ENCODE measurements at places on chromosomes 1 and 21.

GRCh38 chr1:64312431-64312830, 109.0 kb downstream of the UBE2U start:
- no peak overlapping the region for H3K27ac ChIP-seq
- H3K4me3 ChIP-seq, result no peak overlapping the region
- H3K27me3 ChIP-seq, result no peaks in the 10 kb centered on the region
- H3K36me3 ChIP-seq, result no peaks in the 10 kb centered on the region
- DNase-seq, result no peak
- H3K4me1 ChIP-seq, result peaks cover 27% of the 10 kb centered on the region

- no peaks in the 10 kb centered on the region for H3K36me3 ChIP-seq
- H3K4me3 ChIP-seq, result no peak overlapping the region
- no peaks in the 10 kb centered on the region for H3K4me1 ChIP-seq
- no peak overlapping the region for H3K27ac ChIP-seq
- DNase-seq, result no peak
- peaks cover 16% of the 10 kb centered on the region for H3K27me3 ChIP-seq
Measured at GRCh38 chr1:30512914-30513265, 210.5 kb downstream of the MATN1 start.

- H3K36me3 ChIP-seq, result no peaks in the 10 kb centered on the region
- no peak for DNase-seq
- no peaks in the 10 kb centered on the region for H3K27me3 ChIP-seq
- H3K4me3 ChIP-seq, result no peak overlapping the region
Measured at GRCh38 chr1:169517558-169518186, 31.9 kb upstream of the SLC19A2 start.

DNA sequence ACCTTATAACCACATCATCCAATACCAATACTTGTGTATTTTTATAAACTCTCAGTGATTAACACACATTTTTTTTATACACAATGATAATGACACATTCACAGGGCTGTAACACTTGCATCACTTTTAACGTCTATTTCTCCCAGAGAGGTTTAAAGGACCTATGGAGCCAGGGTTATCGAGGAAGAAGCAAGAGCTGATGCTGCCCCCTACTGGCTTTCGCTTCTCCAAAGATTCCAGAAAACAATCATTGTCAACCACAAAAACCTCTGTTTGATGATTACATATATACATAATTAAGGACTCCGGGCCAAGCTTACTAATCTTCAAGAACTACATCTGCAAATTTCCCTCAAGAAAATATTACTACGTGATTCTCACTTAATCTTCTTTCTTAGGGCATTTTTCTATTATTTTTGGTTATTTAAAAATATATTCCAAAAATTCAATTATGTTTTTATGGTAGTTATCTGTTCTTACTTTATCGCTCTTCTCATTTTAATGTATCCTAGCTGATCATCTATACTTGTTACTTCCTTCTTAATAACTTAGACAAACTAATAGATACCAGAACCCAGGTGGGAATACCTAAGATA, 214.5 kb downstream of the VAV3 start:
- no peak for DNase-seq
- no peak overlapping the region for H3K4me3 ChIP-seq
- no peaks in the 10 kb centered on the region for H3K4me1 ChIP-seq

DNA sequence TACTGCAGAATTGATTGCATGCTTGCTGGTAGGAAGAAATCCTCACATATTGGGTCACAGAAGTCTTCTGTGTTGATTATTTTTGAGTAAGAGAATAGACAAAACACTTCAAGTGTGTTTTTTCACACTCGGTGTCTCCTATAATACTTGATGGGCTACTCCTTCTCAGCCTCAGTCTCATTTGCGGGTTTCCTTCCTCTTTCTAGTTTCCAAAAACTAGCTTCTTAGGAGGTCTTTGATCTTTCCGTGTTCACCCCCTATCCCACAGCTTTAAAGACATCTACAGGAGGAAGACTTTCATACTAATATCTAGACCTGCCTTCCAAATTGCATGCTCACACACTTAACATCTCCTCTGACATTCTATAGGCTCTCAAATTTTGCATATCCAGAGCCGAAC, 40.7 kb upstream of the NTPCR start:
- DNase-seq, result no peak
- H3K27ac ChIP-seq, result no peak overlapping the region
- H3K27me3 ChIP-seq, result no peaks in the 10 kb centered on the region
- H3K4me3 ChIP-seq, result no peak overlapping the region
- peaks cover 4% of the 10 kb centered on the region for H3K4me1 ChIP-seq

DNA sequence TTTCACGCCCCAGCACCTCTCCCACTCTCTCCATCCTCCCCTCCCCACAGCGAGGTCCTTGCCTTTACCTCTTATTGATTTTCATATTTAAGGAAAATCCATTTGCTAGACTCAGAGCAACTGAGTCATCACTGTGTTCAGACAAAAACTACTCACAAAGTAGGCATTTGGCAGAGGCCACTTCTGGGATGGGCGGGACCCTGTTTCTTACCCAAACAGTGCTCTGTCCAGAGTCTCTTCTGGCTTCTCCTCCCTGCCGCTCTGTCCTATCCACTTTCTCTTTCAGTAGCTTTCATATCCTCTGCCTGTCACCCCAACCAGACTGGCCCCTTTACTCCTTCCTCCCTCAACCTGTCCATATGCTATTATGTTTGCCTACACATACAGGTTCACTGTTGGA, 2.4 kb upstream of the NAV1 start:
- peak overlapping the region; percentile 58 for H3K27ac ChIP-seq
- no peak overlapping the region for H3K4me3 ChIP-seq
- no peak for DNase-seq
- H3K27me3 ChIP-seq, result no peaks in the 10 kb centered on the region
- no peaks in the 10 kb centered on the region for H3K36me3 ChIP-seq

GRCh38 chr1:69662321-69662720, 94.6 kb downstream of the LRRC7 start:
- no peaks in the 10 kb centered on the region for H3K27me3 ChIP-seq
- no peaks in the 10 kb centered on the region for H3K36me3 ChIP-seq
- no peak overlapping the region for H3K4me3 ChIP-seq

GRCh38 chr21:15797577-15798363, 68.0 kb downstream of the USP25 start:
- H3K27me3 ChIP-seq, result no peaks in the 10 kb centered on the region
- DNase-seq, result no peak
- H3K36me3 ChIP-seq, result no peaks in the 10 kb centered on the region
- no peak overlapping the region for H3K4me3 ChIP-seq
- H3K4me1 ChIP-seq, result no peaks in the 10 kb centered on the region

DNA sequence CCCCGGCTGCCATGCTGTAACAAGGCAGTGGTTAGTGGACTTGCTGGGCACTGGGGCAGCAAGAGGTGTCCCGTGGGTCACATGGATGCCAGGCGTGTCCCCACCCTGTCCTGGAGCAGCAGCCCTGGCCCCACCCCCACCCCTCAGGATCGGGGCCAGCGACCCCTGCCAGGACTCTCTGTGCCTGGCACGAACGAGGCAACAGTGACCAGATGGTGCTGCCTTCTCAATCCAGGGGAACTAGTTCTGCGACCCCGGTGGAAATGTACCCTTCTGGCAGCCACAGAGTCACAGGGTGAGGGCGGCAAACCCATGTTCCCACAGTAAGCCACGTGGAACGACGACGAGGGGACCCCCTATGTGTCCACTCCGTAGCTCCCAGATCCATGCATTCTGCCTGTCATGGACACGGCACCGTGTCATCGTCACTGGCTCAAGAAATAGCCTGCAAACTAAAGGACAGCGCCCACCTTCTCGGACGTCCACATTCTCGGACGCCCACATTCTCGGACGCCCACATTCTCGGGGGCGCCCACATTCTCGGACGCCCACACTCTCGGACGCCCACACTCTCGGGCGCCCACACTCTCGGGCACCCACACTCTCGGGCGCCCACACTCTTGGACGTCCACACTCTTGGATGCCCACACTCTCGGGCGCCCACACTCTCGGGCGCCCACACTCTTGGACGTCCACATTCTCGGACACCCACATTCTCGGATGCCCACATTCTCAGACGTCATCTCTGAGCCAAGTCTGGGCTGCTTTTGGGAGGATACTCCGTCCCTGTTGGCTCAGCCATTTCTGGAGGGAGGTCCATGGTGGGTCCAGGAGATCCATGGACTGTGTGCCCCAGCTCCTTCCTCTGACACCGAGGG, 19.6 kb upstream of the ACTRT2 start:
- no peaks in the 10 kb centered on the region for H3K4me1 ChIP-seq
- no peaks in the 10 kb centered on the region for H3K36me3 ChIP-seq
- H3K4me3 ChIP-seq, result no peak overlapping the region
- H3K27ac ChIP-seq, result no peak overlapping the region
- no peak for DNase-seq

- H3K27ac ChIP-seq, result no peak overlapping the region
- H3K4me3 ChIP-seq, result no peak overlapping the region
- no peak for DNase-seq
- no peaks in the 10 kb centered on the region for H3K4me1 ChIP-seq
- no peaks in the 10 kb centered on the region for H3K36me3 ChIP-seq
- H3K27me3 ChIP-seq, result no peaks in the 10 kb centered on the region
Measured at GRCh38 chr1:115275216-115275615, 62.8 kb downstream of the NGF start.

DNA sequence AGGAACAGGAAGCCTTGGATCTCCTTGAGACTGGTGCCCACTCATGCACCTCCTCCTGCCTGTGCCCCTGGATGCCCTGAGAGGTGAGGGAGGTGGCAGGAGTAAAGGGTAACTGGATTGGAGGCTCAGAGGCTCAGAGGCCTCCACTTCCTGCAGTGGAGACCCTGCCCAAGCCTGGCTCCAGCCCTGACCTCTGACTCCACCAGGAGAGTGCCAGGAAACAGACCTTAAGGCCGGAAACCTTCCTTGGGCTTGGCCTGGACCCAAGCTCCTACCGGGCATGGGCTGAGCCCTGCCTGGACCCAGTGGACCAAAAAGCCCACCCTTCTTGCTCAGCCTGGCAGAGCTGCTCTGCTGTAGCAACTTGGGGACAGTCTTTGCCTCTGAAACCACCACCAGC, 15.0 kb upstream of the CELA3B start:
- peaks cover 6% of the 10 kb centered on the region for H3K4me1 ChIP-seq
- H3K4me3 ChIP-seq, result no peak overlapping the region
- DNase-seq, result no peak
- H3K36me3 ChIP-seq, result no peaks in the 10 kb centered on the region

GRCh38 chr1:154446292-154446691, 41.1 kb downstream of the IL6R start:
- peaks cover 14% of the 10 kb centered on the region for H3K36me3 ChIP-seq
- no peak for DNase-seq
- no peak overlapping the region for H3K4me3 ChIP-seq
- H3K27ac ChIP-seq, result peak overlapping the region; percentile 75

DNA sequence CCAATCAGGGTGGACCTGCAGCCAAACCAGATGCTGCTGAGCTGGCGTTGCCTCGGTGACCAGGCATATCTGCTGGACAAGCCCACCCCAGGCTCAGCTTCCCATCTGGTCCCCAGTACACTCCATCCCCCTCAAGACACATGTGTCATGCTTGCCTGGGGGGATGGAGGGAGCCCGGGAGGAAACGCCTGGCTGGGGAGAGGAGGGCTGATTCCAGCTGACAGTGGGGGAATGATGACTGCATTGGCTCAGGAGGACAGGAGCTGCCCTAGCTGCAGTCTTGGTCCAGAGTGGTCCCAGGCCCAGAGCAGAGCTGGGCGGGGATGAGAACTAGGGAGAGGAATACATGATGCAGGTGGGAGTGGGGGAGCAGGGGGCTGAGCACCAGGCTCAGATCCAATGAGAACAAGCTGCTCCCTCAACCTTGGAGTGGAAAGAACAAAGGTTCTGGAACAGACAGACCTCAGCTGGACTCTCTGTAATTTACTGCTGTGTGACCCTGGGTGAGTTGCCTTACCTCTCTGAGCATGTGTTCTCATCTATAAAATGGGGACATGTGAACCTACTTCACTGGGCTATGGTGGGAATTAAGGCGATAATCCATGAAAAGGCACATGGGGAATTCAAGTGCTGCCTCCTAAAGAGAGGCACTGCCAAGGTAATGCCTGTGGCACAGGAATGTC, 23.1 kb upstream of the ECE1 start:
- no peak for DNase-seq
- H3K4me1 ChIP-seq, result peaks cover 19% of the 10 kb centered on the region
- no peaks in the 10 kb centered on the region for H3K27me3 ChIP-seq
- no peak overlapping the region for H3K4me3 ChIP-seq
- H3K36me3 ChIP-seq, result no peaks in the 10 kb centered on the region
- H3K27ac ChIP-seq, result peak overlapping the region; percentile 86

- peaks cover 26% of the 10 kb centered on the region for H3K27me3 ChIP-seq
- no peak for DNase-seq
- H3K4me1 ChIP-seq, result no peaks in the 10 kb centered on the region
- no peak overlapping the region for H3K4me3 ChIP-seq
- no peaks in the 10 kb centered on the region for H3K36me3 ChIP-seq
- no peak overlapping the region for H3K27ac ChIP-seq
Measured at GRCh38 chr1:35656863-35657232, 15.5 kb upstream of the PSMB2 start.

GRCh38 chr21:32712641-32713040, 15.2 kb downstream of the SYNJ1 start:
- H3K4me1 ChIP-seq, result no peaks in the 10 kb centered on the region
- H3K27ac ChIP-seq, result no peak overlapping the region
- H3K4me3 ChIP-seq, result no peak overlapping the region
- no peaks in the 10 kb centered on the region for H3K36me3 ChIP-seq
- DNase-seq, result no peak
